ENCODE measurements at places on chromosomes 5 and 9.

GRCh38 chr9:77953590-77953989 is 78.0 kb downstream of the GNAQ start:
- no peak for DNase-seq

- DNase-seq: no peak
These were observed 341.5 kb downstream of the OSTF1 start for GRCh38 chr9:75429531-75430475.

DNA sequence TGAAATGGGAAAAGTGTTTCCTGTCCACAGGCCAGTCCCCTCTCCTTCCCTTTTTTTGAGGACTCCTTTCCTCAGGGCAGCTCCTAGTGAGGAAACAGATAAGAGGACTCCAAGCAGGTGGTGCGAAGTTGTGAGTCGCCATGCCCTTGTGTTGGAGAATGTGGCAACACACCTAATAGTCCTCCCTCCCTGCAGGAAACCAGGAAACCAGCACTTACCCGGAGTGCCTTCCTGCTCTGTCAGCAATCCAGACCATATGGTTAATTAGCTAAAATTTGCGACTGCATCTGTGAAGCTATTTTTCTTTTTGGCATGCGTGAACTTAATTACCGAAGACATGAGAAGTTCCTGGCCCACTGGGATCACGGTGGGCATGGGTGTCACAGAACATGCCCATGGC is 69.9 kb downstream of the TRIM32 start:
- DNase-seq: no peak

DNA sequence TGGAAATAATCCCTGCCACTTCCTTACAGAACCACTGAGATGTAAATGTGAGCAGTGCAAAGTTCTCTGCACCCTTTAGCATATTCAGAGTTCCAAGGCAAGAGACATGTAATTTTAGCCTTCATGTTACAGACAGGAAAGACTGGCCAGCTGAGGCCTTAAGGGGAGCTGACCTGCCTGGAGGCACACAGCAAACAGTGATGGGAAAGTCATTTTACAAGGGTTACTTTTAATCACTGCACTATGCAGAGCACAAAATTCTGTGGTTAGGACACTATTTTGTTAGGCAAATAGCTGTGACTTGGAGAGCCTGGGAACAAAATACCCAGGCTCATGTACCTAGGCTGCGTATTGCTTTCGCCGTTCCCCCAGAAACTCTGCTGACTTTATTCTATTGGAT is 30.2 kb upstream of the TNIP1 start:
- DNase-seq: no peak

GRCh38 chr5:139676951-139677735 is 29.0 kb downstream of the CXXC5 start:
- DNase-seq: no peak

GRCh38 chr5:112968411-112969106 is 8.0 kb upstream of the DCP2 start:
- no peak for DNase-seq

Measured in GM13976 (cell line).